ENCODE measurements at places on chromosomes 6 and 20.

GRCh38 chr6:114176726-114177125 is 166.1 kb downstream of the HS3ST5 start:
- DNase-seq, result no peak

- no peak for DNase-seq
These were observed 20.0 kb downstream of the HLA-B start for GRCh38 chr6:31336896-31337496.

DNA sequence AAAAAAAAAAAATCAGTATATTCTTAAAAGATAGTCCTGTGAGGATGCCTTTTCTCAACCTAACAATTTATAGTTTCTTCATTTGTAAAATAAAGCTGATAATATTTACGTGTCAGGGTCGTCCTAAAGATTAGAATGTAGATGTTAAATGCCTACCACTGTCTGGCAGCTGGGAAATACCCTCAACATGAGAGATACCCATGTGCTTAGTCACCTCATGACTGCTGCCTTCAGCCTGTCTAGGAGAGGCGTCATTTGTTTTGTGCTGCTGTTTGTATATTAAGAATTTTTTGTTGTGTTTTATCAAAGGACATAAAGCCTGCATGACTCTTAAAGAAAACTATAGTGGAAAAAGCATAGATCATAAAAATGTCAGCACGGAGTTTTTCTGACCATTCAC is 9.5 kb downstream of the FAM120B start:
- DNase-seq, result no peak

GRCh38 chr20:58670102-58670501 is 19.0 kb downstream of the STX16 start:
- no peak for DNase-seq

DNA sequence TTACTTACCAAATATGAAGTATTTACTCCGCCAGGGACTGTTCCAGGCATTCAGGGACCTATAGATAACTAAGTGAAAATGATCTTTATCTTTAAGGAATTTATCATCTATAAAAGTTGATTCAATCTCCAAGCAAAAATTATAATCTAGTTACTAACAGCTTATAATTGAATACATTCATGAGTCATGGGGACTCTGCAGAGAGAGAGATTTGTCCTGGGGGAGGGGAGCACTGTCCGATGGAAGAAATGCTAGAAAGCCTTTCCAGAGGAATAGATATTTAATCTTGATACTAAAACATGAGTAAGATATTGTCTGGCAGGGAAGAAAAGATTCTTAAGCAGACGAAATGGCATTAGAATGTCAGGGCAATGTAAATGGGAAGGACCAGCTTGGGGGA is 139.3 kb downstream of the CD164 start:
- DNase-seq, result no peak

GRCh38 chr6:114042267-114043016 is 71.5 kb upstream of the HDAC2 start:
- no peak for DNase-seq

DNA sequence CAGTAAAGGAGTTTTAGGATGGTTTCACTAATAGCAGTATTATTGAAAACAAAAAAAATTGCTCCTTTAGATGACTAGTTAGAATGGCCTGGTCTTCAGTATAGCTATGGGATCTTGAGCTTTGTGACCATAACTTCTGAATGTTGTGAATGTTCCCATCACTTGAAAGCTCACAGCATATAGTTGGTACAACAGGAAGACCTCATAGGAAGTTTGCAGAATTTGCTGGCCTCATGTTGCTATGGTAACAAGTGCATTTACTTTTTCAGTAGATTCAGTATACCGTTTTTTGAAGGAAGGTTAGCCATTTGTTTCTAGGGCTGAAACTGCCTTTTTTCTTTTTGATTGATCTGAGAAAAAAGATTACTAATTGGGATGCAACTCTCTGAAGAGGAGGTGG is 8.3 kb downstream of the PHF3 start:
- no peak for DNase-seq

- no peak for DNase-seq
These were observed 75.5 kb upstream of the ELOVL5 start for GRCh38 chr6:53424300-53424699.

DNA sequence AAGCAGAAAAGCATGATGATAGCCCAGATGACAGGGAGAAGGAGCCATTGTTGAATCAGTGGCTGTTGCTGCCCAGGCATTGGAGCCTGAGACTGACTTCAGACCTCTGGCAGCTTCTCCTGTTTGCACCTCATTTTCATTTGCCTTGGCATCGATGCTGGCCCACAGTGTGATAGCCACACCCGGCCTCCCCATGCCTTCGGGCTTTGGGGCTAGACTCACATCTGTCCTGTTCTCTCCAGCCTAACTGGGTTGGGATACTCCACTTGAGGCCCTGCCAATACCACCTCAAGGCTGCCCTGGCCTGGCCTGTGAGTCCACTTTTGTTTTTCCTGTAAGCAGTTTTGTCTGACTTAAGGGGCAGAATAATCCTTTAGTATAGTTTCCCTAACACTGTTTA is 140.4 kb downstream of the UST start:
- peak; percentile 58 for DNase-seq

DNA sequence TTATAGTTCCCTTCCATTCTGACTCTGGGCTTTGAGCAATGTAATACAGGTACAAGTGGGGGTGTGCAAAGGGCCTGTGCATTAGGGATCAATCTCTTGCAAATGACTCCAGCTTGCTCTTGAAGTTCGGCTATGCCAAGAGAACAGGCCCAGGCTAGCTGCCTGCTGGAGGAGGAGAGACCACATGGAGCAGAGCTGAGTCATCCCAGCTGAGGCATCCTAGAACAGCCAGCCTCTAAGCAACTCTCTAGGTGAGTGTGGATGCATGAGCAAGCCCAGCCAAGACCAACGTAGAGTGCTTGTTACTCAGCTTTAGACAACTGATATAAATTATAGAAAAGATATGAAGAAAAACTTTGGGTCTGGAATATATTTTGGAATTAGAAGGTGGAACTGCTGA is 47.6 kb upstream of the RBM24 start:
- DNase-seq, result peak; percentile 29

DNA sequence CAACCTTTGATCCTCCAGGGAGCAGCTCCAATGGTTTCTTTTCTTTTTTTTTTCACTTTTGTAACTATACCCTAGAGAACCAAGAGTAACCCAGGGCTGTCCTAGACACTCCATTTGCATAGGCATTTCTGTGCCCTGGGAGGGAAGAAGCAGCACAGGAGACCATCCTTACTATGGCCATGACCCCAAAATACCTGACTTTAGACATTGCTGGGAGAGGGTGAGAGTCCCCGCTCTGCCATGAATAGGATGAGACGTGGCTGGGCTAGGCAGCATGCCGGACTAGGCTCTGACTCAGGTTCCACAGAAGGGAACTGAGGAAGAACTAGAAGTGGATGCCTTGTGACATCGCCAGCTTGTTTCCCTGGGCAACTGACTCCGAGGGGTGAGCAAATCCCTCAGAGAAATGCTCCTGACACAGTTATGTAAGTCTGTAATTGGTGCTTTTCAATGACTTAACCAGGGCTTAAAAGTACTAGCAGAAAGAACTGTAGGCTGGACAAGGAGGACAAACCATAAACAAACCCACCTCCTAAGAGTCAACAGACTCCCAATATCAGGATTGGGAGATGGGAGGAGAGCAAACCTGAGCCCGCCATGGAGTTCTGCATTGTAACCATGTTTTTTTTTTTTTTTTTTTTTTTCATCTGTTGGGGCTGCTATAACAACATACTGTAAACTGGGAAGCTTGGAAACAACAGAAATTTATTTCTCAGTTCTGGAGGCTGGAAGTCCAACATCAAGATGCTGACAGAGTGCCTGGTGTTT is 910 bp upstream of the ADTRP start:
- DNase-seq, result no peak

- no peak for DNase-seq
These were observed 501.7 kb downstream of the UTRN start for GRCh38 chr6:144786825-144787224.

DNA sequence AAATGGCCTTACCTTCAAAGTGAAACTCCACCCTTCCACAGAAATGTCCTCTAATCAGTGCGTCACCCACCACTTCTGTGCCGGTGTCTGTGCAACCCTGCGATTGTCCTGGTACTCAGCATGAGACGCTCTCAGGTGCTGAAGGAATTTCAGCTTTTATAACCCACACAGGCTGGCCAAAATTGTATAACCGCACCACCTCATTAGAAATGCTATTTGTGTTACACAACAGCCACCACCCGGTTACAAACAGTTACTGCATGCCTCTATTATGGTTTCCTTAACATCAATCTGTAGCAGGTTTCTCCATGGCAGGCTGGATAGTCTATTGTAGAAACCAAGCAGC is 51.5 kb downstream of the SLC23A2 start:
- peak; percentile 34 for DNase-seq

DNA sequence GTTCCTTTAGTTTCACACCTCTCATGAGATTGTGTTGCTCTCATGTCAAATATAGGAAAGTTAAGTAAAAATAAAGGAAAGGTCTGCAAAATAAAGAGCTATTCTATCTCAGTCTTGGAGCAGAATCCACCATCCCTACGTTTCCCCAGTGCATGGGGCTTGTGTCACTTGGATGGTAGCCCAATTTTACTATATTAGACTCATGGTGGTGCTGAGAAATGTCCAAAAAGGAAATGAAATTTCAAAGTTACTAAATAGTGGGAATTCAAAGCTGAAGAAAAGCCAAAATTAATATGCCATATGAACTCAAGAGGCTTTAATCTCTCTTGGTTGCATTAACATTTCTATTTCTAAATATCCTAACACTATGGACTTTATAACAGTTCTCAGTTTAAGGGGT is 1283.3 kb upstream of the GJE1 start:
- DNase-seq, result no peak

GRCh38 chr20:4226330-4227084 is 211.1 kb upstream of the RNF24 start:
- DNase-seq, result no peak

DNA sequence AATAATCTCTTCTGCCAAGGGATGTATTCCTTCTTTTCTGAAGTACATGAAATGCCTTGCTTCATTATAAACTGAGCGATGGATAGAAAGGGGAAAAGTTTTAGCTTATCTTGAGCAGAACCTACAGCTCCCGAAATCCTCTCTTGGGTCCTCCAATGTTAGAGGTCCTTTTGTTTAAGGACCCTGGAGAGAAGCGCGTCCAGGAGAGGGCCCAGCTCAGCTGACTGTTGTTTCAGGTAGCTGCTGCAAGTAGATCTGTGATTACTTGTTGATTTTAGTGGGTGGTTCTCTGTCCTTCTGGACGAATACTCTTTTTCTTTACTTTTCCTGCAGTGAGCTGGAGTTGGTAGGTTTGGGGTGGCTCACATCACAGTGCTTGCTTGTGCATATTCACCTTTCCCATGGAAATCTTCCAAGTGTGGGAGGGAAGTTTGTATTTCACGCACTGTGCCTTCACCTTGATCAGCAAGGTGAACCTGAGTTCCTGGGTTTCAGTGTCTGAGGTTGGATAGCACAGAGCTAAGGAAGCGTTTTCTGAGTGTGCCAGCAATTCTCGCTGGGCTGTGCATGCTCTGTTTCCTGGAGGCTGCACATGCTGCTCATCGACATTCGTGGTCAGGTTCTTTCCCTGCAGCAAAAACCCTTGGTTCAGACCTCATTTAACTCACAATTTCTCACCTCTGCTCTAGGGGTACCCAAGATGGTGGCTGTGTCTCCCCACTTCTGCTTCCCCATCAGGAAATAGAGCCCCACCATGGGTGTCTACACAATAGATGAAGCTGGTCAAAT is 176.3 kb downstream of the JARID2 start:
- no peak for DNase-seq

DNA sequence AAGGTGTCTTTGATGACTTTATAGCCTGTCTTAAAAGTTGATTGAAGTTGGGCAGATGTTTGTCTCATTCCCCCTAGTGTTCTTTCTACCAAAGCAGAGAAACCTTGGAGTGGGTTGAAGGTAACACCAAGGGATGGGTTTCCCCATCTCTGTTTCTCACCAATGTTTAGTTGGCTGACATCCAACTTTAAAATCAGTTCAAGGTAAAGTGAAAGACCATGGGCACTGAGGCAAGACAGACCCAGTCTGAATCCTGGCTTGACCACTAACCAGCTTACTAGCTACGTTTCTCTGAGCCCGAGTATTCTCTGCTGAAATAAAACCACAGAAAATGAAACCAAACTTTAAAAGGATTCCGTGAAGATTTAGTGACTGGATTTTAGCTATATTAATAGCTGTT is 258.9 kb downstream of the KIF16B start:
- no peak for DNase-seq

DNA sequence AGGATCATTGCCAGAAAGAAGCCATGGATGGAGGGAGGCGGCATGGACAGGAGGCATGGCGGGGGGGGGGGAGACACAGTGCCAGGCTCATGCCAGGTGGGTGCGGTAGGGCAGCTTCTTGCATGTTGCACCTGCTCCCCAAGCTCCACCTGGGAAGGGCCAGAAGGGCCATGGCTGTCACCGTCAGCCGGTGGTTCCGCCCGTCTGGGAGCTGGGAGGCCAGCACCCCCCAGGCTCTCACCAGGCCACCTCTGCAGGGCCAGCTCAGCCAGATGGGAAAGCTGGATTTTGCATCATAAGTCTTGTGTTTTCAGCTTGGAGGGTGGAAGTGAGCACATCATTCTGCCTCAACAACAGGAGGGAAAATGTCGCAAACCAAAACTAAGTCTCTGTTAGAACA is 404.7 kb downstream of the TAF4 start:
- DNase-seq, result no peak

DNA sequence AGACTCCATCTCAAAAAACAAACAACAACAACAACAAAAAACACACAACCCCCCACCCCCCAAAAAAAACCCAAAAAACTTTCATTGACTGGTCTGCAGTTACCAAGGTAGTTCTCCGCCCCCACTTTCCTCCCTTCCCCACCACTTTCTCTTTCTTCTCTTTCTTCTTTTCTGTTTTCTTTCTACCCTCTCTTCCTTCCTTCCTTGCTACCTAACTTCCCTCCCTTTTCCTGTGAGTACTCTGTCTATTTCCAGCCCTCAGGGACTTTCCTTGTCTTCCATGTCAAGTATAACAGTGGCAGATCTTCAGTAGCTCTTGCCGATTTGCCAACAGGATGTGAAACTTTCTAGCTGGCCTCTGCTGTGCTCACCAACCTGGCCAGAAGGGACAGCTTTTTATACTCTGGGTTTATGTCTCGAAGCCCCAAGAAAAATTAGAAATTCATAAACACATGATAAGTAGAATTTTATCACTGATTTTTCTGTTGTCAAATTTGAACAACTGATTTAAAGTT is 399.5 kb downstream of the QKI start:
- no peak for DNase-seq

GRCh38 chr6:18978337-18979128 is 591.4 kb downstream of the RNF144B start:
- no peak for DNase-seq

DNA sequence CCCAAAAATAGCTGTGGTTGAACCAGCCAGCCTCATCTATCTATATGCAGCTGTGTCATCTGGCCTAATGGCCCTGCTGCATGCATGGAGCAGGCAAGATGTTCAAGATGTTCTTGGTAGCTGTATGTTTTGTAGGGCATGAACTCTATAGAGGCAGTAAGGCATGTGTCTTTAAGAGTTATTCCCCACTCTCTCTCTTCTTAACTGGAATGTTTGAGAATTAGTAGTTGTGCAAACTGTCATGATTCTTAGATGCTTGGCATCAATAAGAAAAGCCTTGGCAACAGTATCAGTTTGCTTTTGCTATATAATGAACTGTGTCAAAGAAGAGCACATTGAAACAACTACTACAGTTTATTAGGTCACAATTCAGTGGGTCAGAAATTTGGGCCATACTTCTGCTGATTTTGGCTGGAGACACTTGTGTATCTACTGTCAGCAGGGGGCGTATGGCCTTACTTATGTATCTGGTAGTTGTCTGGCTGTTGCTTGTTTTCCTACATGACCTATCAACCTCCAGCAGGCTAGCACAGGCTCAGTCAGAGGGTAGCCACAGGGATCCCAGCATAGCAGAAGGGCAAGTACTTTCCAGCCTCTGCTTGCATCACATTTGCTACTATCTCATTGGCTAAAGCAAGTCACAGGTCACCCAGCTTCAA is 56.1 kb upstream of the LAMP5 start:
- peak; percentile 62 for DNase-seq
